ENCODE measurements at places on chromosomes 3 and 15.

DNA sequence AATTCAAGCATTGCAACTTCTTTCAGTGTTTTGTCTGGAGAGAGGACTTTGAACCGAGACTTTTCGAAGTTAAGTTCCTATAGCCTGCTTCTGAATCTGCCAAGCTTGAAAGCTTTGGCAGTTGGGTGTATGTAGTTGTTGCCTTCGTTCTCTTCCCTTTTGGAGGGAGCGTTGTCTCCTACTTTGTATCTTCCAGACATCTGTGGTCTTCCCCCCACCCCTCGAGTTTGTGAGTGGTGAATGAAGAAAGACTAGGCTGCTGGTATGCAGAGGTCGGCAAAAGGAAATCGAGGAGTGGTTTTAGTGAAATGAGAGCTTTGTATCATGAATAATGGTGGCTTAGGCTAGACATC, 1.3 kb downstream of the CTNNB1 start:
- DNase-seq, result no peak

- DNase-seq, result no peak
Observed at GRCh38 chr3:187183210-187183862, 13.9 kb upstream of the RTP1 start.

DNA sequence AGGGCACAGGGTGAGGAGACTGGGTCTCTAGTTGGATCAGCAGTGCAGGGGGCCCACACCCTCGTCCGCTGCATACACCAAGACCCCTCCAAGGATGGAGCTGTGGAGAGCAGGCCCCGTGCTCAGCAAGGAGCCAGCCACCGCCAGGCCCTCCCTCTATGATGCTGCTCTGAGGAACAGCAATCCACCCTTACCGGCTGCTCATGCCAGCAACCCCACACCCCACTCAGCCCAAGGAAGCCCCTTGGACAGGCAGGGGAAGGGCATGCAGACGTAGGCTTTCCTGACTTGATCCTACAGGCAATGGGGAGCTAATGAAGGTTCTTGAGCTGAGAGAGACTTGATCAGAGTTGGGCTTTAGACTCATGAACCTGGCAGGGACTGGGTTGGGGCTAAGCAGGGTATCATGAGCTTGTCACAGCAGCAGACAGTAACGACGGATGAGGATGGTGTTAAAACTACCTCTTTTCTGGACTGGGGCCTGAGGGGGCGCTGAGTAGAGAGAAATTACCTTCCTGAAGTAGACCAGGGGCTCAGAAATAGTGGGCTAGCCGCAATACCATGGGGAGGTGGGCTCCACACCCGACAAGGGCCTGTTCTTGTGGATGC, 50.5 kb upstream of the FGD5 start:
- no peak for DNase-seq

DNA sequence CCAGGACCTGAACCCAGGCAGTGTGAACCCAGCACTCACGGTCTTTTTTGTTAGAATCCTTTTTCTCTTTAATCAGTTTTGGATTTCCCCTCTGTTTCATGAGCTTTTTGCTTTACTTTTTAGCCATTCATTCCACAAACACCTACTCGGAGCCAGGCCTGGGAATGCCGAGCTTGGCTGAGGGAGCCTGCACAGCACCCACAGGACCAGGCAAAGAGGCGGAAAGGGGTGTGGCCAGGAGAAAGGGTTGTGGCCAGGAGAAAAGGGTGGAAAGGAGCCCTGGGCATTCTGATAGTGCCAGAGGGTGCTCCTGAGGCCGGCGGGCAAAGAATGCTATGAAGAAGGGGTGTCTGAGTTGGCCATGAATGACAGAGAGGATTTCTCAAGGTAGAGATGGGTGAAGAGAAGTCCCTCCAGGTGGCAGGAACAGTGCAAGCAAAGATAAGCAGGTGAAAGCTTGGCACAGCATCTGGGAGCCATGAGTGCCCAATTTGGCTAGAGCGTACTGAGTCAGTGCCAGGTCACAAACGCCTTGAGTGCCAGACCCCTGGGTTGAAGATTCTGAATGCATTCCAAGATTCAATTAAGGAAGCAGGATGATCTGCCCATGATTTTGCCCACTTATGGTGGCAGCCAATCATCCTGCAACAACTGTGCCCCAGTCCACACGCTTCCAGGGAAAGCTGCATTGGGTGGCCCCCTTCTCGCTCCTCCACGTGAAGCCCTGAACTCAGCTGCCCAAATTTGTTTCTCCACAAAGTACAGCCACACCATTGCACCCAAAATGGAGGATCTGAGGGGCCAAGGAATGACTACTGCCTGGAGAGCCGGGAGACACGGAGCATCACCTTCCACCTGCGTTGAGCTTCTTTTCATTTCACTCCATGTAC, 157.2 kb downstream of the XXYLT1 start:
- DNase-seq, result no peak

DNA sequence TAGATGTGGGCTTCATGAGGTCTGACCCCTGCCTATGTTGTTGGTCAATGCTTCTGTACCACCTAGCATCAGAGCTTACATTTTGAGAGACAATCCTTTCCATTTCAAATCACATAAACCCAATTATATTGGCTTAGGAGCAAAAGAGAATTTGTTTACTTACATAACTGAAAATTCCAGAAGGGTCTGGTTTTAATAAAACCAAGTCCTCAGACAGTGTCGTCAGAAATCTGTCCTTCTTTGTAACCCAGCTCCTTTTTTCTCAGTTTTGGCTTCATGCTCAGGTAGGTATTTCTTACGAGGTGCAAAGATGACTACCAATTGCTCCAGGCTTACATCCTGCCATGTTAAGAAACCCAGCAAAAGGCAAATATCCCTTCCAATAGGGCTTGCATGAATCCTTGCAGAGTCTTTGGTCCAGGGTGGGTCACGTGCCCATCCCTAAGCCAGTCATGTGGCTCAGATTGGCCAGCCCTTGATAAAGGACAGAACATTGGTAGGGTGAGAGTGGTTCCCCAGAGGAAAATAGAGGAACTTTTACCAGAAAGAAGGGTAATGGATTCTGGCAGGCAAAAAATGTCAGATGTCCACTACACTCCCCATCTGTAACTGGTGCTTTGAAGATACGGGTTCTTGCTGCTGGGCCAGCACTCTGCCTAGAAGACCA, 50.2 kb upstream of the VILL start:
- no peak for DNase-seq

GRCh38 chr3:153163393-153163724, 1.3 kb downstream of the RAP2B start:
- no peak for DNase-seq

DNA sequence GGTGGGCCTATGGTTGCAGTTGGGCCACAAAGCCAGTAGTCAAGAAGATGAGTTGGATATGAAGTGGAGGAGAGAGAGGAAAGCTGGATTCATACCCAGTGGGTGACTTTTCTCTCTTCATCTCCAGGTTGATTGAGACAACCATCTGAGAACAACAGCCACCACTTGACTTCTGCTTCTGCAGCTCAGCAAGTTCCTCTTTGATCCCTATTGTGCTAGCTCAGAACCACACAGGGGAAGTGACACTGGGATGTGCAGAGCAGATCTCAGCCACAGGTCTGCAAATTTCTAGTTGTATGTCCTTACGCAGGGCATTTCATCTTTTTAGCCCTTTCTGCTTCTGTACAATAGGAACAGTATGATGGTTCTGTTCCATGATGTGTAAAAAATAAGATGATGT, 459.2 kb upstream of the ARRDC4 start:
- no peak for DNase-seq

DNA sequence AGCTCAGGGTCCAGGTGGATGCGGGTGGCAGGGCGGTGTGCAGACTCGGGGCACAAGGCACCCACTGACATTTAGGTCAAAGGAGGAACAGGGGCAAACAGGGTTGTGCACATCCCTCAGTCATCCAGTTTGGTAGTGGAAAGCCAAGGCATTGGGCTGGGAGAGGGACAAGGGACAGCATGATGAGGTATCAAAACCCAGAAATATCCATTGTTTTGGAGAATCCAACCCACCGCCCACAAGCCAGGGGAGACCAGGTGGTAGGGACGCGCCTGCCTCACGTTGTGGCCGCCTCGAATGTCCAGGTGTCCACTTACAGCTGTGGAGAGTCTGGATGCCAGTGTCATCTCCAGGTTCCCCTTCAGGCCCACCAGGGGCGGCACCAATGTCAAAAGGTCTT, 33.3 kb downstream of the SLC41A3 start:
- no peak for DNase-seq

DNA sequence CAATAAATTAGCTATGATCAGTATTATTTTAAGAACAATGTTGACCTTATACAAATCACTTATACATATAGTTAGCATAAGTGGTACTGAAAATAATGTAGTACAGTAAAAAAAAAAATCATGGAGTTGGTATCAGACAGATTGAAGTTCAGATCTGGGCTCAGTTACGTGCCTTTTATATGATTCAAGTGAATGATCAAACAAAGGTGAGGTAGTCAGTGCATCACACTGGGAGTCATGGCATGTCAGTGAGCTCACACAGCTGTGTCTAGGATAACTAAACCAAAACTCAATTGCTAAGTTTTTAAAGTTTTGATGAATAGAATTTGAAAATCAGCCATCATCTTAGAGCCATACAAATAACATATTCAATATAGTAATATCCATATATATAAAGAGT, 11.2 kb upstream of the CCR8 start:
- no peak for DNase-seq

- no peak for DNase-seq
Observed at GRCh38 chr3:170033489-170033888, 4.3 kb upstream of the GPR160 start.

GRCh38 chr3:151009981-151010380, 37.5 kb upstream of the CLRN1 start:
- DNase-seq, result no peak

GRCh38 chr3:66618066-66618465, 117.2 kb upstream of the LRIG1 start:
- no peak for DNase-seq

DNA sequence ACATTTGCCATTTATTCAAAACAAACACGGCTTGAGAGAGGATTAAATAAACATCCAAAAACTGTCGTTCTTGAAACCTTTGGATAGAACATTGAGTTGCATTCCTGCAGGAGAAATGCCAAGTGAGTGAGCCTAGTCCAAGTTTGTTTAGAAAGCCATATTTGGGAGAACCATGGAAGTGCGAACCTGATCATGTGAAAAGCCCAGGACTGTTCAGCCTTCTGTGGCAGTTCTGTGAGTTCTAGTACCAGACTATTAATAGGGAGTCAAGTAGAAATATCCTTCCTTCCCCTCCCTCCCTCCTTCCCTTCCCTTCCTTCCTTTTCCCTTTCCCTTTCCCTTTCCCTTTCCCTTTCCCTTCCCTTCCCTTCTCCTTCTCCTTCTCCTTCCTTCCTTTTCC, 470.4 kb downstream of the LPP start:
- DNase-seq, result no peak

- peak; percentile 38 for DNase-seq
Observed at GRCh38 chr3:28575100-28575745, 226.6 kb upstream of the AZI2 start.

DNA sequence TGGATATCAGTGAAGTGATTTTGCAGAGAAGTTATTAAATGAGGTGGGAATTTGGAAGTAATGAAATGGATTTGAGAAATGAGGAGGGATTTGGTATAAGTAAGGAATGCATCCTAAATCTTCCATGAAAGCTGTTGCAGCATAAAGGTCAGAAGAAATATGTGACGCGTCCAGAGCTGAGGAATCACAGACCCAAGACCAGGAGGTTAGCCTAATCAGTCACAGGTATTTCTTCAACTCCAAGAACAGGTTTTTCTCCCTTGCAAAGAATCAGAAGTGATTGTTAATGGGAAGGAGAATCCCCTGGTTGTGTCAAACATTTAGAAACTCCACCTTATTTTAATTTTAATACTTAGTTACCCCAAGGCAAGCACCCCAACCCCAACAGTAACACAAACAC, 253.2 kb downstream of the MEX3B start:
- no peak for DNase-seq

DNA sequence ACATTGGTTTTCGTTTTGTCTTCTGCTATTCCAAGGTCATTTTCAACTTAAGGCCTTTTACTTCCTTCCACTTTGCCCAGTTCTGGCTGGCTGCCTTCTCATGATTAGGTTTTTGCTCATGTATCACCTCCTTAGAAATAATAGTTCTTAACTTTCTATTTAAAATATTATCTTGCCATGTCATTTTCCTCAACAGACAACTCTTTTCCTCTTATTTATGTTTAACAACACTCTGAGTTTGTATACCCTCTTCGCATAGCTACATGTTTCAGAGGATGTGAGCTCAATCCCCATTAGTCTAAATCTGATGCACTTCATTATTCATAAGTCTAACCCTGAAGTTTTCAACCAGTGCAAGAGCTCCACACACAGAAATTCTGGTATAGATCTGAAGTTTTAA, 299.1 kb downstream of the BCHE start:
- no peak for DNase-seq

DNA sequence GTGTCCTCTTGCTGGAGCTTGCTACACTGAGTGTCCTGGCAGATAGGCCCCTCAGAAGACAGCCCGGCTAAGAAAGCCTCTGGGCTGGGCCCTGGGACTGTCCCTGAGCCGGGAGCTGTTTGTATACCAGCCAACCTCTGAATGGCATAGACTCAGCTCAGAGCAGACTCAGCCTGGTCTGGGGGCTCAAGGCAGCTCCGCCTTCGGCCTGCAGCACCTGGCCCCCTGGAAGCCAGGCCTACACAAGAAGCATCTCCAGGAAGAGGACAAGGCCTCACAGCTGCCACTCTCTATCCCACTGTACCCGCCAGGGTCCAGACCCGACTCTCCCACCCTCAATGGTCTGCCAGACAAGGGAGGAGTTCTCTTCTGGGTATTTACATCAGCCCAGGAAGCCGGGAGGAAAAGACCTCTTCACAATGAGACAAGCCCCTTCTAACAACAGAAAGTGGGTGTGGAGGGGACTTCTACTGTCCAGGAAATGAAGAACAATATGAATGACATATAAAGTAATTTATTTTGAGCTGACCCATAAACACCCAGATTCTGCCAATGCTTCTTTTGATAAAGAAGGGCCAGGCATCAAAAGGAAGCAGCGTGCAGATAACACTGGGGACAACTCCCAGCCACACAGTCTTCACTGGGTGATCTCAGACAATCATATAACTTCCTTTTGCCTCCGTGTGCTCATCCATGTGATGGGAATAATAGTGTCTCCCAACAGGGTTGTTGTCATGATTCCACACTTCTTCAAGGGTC, 110.2 kb downstream of the TPRA1 start:
- DNase-seq, result no peak

DNA sequence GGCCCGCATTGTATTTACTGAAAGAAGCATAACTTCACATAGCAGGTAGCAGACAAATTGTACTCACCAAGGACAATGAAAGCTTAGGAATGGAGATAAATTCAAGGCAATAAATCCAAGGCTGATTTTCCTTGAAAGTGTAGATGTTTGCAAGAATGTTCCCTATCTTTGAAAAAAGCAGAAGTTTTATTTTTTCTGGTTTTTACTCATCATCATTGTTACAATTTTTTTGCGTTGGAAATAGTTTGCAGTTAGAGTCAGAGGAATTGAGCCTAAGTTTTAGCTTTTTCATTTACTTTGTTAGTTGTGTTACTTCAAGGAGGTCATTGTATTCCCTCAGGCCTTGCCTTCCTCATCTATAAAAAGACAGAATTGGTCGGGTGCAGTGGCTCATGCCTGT, 213.9 kb upstream of the TBL1XR1 start:
- no peak for DNase-seq

All from iPS DF 19.7 (cell line).